ENCODE measurements at places on chromosomes 11 and 22.
A peak's percentile ranks its signal among the peaks of the same experiment; 100 is the strongest.

DNA sequence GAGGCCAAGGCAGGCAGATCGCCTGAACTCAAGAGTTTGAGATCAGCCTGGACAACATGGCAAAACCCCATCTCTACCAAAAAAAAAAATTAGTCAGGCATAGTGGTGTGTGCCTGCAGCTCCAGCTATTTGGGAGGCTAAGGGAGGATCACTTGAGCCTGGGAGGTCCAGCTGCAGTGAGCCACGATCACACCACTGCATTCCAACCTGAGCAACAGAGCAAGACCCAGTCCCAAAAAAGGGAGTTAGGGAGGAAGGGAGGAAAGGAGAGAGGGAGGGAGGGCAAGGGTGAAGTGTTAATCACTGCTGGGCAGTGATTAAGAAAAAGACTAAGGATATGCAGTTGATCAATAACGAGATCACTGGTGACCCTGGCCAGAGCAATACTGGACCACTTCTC, 56.0 kb upstream of the APOA1 start:
- DNase-seq: no peak

- no peak for DNase-seq
Measured at GRCh38 chr11:130340671-130341319, 26.1 kb upstream of the ZBTB44 start.

DNA sequence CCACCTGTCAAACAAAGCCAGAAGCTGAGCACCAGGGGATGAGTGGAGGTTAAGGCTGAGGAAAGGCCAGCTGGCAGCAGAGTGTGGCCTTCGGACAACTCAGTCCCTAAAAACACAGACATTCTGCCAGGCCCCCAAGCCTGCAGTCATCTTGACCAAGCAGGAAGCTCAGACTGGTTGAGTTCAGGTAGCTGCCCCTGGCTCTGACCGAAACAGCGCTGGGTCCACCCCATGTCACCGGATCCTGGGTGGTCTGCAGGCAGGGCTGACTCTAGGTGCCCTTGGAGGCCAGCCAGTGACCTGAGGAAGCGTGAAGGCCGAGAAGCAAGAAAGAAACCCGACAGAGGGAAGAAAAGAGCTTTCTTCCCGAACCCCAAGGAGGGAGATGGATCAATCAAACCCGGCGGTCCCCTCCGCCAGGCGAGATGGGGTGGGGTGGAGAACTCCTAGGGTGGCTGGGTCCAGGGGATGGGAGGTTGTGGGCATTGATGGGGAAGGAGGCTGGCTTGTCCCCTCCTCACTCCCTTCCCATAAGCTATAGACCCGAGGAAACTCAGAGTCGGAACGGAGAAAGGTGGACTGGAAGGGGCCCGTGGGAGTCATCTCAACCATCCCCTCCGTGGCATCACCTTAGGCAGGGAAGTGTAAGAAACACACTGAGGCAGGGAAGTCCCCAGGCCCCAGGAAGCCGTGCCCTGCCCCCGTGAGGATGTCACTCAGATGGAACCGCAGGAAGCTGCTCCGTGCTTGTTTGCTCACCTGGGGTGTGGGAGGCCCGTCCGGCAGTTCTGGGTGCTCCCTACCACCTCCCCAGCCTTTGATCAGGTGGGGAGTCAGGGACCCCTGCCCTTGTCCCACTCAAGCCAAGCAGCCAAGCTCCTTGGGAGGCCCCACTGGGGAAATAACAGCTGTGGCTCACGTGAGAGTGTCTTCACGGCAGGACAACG, 11.7 kb downstream of the CXCR5 start:
- DNase-seq: peak; percentile 74

DNA sequence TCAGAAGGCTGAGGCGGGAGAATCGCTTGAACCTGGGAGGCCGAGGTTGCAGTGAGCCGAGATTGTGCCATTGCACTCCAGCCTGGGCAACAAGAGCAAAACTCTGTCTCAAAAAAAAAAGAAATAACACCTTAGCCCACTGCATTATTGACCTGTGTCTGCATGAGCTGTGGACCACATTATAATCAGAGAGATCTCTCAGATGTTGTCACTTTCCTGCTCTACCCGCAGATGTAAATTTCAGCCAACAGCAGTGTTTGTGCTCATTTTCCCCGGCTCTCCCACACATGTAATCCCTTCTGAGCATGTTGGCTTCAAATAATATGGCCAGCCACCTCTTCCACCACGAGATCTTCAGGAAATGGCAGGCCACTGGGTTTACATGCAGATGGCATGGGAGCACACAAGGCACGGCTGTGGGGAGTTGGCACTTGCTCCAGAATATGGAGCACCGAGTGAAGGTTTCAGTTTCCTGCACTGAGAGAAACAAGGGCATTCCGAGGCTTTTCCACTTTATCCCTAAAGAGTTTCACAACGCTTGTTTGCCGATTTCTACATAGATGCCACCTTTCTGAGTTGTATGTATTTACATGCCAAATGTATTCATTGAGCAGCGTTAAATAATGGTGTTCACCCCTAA, 19.7 kb downstream of the CDPF1 start:
- DNase-seq: no peak

DNA sequence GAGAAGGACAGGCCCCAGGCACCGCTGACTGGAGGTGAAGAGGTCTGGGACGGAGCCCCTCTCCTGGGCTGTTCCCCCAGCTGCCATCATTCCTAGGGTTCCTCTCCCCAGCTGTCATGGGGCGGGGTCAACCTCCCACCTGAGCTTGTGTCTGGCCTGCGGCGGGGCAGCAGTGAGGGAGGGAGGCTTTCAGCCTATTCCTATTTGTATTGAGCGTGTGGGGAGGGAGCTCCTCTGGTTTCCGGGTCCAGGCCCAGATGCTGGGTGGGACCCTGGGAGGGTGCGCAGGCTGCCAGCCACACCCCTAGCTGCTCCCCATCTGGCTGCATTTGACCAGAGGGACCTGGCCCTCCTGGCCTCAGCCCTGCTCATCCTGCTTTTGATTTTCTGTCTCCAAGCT, 13.7 kb downstream of the TSPAN4 start:
- no peak for DNase-seq

- DNase-seq: no peak
Measured at GRCh38 chr22:45477366-45478107, 25.1 kb upstream of the FBLN1 start.

- no peak for DNase-seq
Measured at GRCh38 chr11:121282386-121282785, 10.2 kb upstream of the SC5D start.

GRCh38 chr11:705646-706438, at the start of gene EPS8L2:
Gene EPS8L2 (plus strand): TSS chr11:706231. CDS start chr11:709408, 3,177 bp downstream.
- no peak for DNase-seq

- DNase-seq: no peak
Measured at GRCh38 chr22:40877488-40877887, 15.6 kb upstream of the DNAJB7 start.

- DNase-seq: no peak
Measured at GRCh38 chr11:120086651-120087050, 51.3 kb downstream of the TRIM29 start.

GRCh38 chr11:1127664-1128162, 30.0 kb upstream of the MUC5AC start:
- peak; percentile 10 for DNase-seq
